NCI-H2029 treated with DMSO at 0.1 percent for 48 hours (cell line): ENCODE measurements at places on chromosomes 5 and 9.

DNA sequence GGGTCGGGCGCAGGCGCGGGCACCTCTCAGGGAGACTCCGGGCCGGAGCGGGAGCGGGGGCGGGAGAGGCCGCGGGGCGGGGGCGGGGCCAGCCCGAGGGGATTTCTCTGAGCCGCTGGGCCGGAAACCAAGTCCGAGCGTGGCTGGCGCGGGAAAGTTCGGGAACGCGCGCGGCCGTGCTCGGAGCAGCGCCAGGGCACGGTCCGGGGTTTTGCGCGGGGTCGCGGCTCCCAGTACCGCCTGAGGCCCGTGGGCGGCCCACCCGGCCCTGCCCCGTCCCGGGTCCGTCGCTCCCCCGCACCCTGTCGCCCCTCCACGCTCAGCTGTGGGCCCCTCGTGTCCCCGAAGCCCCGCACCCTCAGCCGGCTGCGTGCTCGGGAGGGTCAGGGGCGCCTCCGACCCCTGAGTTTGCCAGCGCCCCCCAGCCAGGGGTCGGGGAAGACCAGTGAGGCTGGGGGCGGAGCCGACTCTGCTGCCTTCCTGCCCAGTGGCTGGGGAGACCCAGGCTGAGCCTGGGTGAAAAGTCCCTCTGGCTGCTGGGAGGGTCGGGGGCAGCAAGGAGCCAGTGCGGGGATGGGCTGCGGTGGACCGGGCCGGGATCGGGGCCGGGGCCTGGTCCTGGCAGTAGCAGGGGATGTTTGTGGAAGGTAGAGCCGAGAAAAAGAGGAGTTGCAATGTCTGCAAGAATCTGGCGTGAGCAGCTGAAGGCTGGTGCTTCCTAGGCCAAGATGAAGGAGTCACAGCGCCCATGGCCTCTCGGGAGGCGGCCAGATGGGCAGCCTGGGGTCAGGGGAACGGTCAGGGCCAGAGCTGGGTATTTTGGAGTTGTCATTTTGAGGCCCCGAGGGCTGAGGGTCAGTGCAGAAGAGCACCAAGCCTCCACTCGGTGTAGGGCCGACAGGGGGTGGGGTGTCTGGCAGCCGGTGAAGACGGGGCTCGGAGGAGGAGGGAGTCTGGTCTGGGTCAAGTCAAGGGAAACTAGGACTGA, 588 bp downstream of the TRAF2 start:
- DNase-seq: no peak

GRCh38 chr5:16147179-16147900, 32.3 kb downstream of the MARCHF11 start:
- no peak for DNase-seq

- DNase-seq: no peak
Observed at GRCh38 chr9:135476561-135477355, 2.8 kb upstream of the PPP1R26 start.

GRCh38 chr5:61256474-61256873, 75.6 kb upstream of the ZSWIM6 start:
- peak; percentile 65 for DNase-seq

DNA sequence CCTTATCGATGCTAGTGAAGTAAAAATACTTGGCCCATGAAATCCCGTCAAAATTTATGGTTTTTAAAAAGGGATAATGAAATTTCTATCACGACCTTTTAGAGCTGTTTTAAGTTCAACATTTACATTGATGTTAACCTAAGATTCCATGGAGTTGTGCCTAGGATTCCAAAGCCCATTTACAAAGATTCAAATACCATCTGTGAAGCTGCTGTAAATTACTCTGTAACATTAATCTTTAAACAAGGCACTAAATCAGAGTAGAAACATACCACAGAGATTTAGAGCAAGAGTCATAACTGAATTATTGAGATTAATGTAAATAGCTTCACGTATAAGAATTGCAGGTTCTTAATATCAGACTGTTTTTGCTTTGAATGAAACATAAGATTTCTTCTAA, 17.7 kb downstream of the POU5F2 start:
- DNase-seq: no peak

GRCh38 chr5:127096328-127096993, 23.2 kb upstream of the C5orf63 start:
- no peak for DNase-seq

- no peak for DNase-seq
Observed at GRCh38 chr5:33032271-33033070, 321.4 kb downstream of the NPR3 start.

DNA sequence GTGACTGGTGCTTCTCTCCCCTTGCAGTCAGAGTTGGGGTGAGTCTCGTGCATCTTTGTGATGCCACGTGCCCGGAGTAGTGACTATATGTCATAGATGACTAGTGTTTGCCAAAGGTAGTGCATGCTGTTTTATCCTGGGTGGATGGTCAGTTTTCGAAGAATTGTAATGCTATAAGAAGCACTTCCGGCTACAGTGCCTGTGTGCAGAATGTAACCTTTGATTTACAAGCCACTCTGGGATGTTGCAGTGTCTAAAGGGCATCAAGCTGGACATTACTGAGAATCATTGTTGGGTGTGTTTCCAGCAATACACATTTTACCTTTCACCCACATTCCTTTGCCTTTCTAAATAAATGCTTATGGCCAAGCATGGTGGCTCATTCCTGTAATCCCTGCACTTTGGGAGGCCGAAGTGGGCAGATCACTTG, 16.7 kb downstream of the MVB12B start:
- DNase-seq: no peak

DNA sequence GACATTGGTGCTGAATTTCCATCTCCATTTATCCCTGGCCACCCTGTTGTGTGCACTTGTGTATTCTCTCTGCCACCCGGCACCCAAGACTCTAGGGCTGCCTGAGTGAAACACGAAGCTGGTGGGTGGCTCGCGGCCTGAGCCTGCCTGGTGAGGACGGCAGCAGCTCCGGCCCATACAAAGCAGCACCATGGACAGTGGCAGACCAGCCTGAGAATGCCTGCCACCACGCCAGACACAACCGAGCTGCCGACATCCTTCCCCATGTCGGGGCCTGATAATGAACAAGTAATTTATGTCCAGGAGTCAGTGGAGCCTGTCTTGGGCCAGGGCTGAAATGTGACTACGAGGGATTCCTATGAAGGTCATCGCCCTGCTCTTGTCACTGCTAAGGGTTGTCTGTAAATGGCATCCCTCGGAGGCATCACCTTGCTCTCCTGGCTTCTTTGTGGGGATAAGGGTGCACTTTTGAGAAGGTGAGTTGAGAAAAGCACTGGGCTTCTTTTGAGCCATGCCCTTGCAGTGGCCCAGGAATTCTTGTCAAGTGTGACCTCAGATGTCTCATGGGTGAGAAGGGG, 175.7 kb downstream of the MELK start:
- no peak for DNase-seq

DNA sequence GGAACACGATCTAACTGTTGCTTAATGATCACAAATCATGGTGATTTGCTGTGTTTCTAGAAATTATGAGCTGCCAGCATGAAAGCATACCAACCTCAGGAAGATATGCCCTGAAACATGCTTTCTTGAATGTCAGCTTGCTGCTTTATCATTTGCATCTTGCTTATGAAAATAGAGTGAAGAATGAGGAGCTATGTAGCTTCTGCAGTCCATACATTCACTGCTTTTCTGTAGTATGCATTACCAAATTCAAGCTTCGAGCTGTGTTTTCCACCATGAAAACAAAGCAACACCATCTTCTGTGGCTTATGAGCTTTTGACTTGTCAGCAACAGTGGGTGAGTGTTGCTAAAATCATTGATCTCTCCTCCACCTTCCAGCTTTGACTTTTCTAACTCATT, 16.5 kb downstream of the F2RL2 start:
- DNase-seq: no peak

DNA sequence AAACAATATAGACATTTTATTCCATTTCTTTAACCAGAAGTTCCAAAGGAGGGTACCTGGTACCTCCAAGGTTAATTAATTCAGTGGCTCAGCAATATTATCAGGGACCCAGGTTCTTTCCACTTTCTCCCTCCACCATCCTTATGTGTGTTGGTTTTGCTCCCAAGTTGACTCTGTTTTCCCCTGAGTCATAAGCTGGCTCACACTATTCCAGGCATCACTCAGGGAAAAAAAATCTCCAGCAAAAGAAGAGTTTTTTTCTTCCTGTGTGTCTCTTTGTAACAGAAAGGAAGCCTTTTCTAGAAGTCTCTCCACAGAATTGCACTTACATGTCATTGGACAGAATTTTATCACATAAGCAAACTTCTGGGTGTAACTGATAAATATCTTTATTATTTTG, 31.2 kb upstream of the GALNT10 start:
- no peak for DNase-seq

- DNase-seq: no peak
Observed at GRCh38 chr5:39759701-39760100, 334.9 kb upstream of the DAB2 start.

DNA sequence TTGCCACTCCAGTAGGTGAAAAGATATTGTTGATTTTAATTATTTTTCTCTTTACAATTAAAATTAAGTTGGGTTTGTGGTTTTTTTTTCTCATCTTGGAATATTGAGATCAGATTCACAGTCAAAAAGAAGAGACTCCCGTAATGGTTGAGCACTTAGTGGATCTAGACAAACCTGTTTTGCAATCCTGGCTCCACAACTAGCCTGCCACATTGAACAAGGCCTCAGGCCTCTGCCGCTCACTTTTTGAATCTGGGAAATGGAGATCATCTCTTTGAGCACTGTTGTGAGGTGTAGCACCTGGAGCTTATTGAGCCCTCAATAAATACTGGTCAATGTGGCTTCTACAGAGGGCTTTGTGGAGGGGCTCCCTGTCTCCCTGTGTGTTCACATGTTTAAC, 37.1 kb upstream of the RARS1 start:
- peak; percentile 5 for DNase-seq

- peak; percentile 30 for DNase-seq
Observed at GRCh38 chr9:132531195-132531594, 51.2 kb upstream of the BARHL1 start.

- peak; percentile 60 for DNase-seq
Observed at GRCh38 chr9:107154291-107154690, 128.8 kb upstream of the RAD23B start.

DNA sequence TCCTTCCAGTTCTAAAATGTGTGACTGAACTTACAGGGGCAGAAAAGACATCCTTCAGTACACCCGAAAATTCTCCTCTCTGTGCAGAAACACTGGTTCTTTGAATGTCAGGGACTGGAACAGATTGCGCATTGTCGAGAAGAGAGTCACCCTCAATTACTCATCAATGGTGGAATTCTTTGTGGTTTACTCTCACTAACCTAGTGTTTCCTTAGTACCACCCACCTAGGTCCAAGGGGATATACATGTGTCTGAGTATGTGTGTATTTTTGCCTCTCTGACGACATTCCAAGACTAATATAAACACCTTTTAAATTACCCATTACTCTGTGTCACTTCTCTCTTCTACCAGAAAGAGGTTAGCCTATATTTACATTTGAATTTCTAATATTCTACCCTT, 660.8 kb downstream of the TLE1 start:
- no peak for DNase-seq

DNA sequence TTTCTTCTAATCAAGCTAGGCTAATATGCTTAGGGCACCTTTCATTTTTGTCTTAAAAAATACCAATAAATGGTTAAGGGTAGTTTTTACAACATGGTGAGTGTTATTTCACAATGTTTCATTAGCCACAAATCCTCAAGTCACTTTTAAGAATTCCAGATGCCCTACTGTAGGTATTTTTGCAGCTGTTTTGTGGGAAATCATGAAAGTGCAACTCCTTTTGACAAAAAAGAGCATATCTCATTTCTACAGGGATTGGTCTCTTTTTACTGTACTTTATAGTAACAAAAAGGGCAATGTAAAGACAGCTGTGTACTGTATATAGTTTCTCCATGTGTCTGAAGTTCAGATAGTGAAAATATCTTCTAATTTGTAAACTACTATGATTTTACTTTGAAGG, 28.3 kb upstream of the GAS1 start:
- no peak for DNase-seq

DNA sequence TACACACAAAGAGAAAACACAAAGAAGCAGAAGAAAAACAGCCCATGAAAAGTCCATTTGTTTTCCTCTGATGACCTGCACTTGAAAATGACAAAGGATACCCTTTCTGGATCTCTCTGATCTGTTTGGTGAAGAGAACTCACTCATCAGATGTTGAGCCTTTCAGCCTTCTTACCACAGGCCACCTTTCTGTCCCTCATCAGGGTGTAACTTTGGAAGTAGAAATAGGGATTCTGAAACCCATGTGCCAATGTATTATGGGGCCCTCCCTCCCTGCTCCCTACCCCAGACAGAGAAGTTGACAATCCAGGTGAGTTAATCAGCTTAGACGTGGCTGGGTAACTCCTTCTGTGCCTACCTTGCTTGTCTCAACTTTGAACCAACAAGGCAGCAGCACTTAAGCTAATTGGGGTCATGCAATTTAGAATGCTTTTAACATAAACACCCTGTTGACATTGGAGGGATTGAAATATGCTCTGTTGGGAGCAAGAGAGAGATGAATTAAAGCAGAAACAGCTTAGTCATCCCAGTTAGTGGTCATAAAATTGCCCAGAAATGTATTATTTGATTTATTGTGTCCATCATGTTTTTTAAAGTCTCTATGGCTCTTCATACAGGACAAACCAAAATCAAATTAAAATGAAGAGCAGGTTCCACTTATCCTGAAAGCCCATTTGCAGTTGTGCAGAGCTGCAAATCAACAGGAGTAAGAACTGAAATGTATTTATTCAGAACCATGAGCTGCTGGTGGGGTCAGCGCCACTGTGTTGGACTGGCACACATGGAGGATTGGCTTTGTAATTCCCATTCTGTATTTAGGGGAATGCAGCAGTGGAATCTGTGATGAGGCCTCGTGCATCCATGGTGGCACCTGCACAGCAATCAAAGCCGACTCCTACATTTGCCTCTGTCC, 132.0 kb downstream of the LIFR start:
- DNase-seq: no peak

DNA sequence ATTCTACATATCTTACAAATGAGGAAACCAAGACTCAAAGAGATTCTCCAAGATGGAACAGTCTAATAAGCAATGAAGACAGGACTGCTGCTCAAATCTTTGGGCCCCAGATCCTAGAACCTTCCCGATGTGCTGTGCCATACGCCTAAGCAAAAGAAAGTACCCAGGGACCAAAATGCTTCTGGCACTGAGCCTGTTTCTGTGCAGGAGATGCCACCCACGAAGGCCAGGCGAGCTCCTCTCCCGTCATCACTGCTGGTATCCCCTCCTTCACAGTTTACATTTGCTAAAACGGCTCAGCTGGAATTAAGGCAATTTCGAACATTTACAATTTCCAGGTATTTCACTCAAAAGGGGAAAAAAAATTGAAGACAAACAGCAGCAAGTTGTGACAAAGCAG, 277.5 kb downstream of the DENND1A start:
- no peak for DNase-seq
